ENCODE measurements at places on chromosomes 4 and X.
A peak's percentile ranks its signal among the peaks of the same experiment; 100 is the strongest.

DNA sequence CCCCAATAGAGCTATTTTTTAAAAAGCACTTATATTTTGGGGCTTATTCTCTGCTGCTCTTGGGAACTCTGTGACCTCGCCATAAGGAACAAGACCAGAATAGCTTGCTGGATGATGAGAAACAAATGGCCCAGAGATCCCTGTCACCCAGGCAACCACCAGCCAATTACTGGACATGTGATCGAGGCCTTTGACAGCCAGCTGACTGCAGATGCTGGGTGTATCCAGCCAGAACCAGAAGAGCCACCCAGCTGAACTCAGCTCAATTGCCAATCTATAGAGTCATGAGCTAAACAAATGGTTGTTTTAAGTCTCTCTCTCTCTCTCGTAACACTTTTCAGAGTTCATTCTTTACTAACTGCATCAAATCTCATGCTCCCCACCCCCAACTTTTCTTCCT lies 24.4 kb upstream of the CITED1 start:
- DNase-seq, result no peak

DNA sequence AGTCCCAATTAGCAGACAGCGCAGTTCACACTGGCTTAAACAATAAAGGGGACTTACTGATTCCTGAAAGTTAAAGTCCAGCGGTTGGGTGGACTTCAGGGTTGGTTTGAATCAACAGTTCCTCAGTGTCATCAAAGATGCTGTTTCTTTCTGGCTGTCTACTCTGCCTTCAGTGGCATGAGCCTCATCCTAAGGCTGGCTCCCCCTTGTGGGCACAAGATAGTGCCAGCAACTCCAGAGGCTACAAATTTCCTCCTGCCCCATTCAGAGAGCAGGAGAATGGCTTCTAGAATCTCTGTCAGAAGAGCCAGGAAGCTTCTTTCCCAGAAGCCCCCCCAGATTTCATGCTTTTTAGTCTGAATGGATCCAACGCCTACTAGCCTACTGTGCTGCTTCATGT lies 82.4 kb upstream of the MTM1 start:
- peak; percentile 54 for DNase-seq

GRCh38 chr4:113500424-113500823 lies 261.1 kb downstream of the CAMK2D start:
- DNase-seq, result no peak

GRCh38 chr4:86512631-86513030 lies 81.5 kb upstream of the PTPN13 start:
- no peak for DNase-seq

DNA sequence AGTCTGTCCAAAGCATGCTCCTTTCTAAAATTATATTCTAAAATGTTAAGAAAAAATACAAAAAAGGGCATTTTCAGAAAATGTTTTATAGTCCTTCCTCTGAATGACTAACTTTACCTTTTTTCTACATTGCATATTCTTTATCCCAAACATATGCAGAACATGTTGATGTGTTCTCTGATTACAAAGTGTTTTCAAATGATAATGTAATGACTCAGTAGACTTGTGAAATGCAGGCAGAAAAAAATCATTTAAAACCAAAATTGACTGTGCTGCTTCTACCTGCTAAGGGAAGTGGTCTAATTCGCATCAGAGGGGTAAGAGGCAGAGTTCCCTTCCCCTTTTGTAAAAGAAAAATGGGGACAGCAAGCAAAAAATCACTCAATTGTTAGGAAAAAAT lies 22.7 kb upstream of the YTHDC1 start:
- no peak for DNase-seq

- DNase-seq, result no peak
These were observed 1115.8 kb downstream of the PDHA2 start for GRCh38 chr4:96955691-96956090.

GRCh38 chr4:189092581-189092980 lies 848.1 kb upstream of the FRG1 start:
- DNase-seq, result no peak

DNA sequence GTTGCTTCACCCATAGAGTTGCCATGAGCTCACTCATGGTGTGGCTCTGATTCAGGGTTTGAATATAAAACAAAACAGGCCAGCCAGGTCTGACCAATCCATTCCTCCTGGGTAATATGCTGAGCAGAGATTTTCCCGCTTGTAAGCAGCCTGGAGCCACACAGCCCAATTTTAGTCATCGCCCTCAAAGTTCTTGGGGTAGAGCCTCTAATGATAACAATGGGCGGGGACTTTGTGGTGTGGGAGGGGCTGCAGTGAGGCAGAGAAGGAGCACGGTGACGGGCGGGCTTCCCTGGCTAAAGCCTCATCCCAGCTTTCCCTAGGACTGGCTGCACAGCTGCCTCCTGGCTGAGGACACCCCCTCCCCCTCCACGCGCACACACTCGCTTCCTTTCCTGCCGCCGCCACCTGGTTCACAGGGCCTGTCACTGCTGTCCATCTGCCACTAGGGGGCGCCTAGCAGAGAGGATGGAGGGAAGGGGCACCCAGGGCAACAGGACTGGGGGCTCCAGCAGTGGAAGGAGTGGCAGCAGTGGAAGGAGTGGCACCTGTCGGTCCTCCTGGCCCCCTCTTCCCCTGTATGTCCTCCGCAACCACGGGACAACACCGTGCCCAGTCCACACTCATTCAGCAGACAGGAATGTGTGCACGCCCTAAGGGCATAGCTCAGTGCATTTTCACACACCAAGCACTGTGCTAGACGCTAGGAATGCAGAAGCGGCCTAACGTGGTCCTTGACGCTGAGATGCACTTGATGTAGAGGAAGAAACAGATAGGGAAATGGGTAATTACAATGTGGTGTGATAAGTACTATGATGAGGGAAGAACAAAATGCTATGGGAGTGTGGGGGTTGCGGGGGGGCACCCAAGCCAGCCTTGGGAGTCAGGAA lies 26.8 kb downstream of the PRPS1 start:
- DNase-seq, result peak; percentile 70

DNA sequence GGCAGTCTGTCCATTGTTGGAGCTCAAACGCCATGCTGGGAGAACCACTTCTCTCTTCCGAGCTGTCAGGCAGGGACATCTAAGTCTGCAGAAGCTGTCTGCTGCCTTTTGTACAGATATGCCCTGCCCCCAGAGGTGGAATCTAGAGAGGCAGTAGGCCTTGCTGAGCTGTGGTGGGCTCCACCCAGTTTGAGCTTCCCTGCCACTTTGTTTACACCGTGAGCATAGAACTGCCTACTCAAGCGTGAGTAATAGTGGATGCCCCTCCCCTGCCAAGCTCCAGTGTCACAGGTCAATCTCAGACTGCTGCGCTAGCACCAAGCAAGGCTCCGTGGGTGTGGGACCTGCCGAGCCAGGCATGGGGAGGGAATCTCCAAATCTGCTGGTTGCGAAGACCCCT lies 145.7 kb downstream of the VSIG4 start:
- no peak for DNase-seq

GRCh38 chr4:137278431-137278830 lies 253.9 kb downstream of the PCDH18 start:
- no peak for DNase-seq

DNA sequence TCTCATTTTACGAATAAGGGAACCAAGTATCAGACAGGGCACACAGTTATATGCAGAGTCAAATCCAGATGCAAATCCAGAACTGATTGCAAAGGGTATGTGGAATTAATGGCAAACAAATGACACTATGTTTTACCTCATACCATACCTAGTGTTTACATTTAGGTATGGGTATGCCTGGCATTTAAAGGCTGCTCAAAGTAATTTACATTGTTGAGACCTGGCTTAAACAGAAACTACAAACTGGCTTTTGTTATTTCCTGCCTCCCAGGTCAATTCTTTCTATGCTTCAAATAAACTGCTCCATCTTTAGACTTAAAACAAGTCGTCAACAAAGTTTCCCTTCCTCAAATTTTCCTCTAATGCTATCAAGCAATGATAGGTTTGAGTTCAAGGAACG lies 33.7 kb downstream of the ANKRD17 start:
- no peak for DNase-seq

GRCh38 chr4:169996379-169997240 lies 29.6 kb downstream of the MFAP3L start:
- DNase-seq, result no peak

DNA sequence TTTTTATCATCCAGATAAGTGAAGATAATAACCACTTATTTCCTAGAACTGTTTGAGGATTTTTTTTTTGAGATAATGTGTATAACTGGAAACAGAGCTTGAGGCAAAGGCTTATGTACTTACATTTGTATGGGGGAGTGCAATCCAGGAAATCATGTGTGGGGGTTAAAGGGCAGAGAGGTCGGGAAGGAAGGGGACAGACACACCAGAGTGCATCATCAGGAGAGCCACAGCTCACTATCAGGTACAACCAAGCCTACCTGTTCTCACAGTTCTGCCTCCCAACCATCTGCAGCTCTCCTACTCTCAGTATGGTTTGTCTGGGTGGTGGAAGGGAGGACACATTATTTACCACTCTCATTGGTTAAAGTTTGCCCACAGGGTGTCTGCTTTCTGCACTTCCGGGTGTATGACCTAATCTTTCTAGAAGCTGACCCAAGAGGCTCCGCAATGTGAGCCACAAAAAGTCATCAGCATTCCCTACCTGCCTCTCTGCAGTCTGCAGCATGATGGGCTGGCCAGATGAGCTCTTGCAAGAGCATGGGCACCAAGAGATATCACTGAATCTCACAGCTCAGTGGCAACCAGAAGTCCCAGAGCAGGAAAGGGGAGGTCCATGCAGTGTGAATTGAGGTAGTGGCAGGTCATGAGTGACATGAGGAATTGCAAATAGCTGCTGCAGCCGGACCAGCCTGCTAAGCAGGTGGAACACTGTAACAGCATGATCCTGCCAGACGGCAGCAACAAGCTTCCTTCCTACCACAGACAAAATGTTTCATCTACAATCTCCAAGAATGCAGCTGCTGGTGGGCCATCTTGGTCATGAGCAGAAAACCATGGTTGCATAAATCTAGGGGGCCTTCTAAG lies 36.9 kb upstream of the SPRY1 start:
- DNase-seq, result no peak

DNA sequence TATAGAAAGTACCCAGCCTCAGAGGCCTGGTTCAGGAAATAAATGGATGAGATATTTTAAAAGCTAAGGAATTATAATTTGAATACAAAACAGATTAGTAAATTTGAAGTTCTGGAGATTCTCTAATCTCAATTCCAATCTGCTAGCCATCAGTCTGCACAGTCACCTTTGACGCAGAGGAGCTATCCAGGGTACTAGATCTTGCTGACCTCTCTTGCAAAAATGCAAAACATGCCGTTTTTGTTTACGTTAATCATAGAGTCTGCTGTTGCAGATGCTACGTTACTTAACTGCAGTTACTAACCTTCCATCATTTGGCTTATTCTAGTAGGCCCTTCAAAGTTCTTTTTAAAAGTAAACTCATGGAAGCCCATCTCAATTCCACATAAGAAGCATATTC lies 10.4 kb downstream of the CCSER1 start:
- DNase-seq, result no peak

- no peak for DNase-seq
These were observed 158.0 kb downstream of the SH2D1A start for GRCh38 chrX:124504111-124504983.
